ENCODE measurements at places on chromosomes 5 and 9.

DNA sequence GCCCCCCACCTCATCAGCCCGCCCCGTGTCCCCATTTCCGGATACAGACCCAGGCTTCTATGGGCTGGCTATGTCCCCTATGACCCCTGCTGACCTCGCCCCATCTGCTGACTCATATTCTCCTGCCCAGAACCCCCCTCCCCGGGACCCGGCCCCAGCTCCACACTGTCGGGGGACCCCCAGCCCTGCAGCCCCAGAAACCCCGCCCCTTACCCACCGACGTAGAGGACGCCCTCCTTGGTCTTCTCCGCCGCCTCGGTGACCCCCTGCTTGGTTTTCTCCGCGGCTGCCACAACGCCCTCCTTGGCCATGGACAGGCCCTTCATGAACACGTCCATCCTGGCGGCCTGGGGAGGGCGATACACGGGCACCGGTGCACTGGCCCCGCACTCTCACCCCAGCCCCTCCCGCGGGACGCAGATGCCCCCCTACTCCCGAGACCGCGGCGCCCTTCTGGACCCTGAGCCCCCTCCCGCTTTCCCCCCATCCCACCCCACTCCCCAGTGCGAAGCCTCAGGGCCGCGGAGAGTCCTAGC, 949 bp downstream of the SNCB start:
- no peak for DNase-seq

GRCh38 chr5:38105231-38105570, 153.2 kb upstream of the EGFLAM start:
- DNase-seq: no peak

- DNase-seq: no peak
Observed at GRCh38 chr5:135835766-135836165, 1.3 kb downstream of the SLC25A48 start.

GRCh38 chr9:20373263-20373662, 249.0 kb downstream of the MLLT3 start:
- DNase-seq: no peak

DNA sequence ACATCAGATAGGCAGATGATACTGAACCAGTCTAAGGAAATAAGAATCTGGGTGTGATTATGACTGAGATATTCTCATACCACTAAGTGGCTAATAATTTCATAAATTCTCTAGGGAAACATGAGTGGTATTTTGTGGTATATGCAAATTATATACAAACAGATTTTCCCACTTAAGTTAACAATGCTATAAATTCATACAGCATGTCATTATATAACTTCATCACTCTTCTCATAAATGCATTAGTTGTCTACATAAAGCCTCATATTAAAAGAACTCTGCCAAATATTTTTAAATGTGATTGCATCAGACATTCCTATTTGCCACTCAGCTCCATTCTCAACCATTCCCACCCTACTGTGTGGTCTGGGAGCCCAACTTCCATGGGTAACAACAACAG, 226.5 kb downstream of the TLE1 start:
- DNase-seq: no peak

DNA sequence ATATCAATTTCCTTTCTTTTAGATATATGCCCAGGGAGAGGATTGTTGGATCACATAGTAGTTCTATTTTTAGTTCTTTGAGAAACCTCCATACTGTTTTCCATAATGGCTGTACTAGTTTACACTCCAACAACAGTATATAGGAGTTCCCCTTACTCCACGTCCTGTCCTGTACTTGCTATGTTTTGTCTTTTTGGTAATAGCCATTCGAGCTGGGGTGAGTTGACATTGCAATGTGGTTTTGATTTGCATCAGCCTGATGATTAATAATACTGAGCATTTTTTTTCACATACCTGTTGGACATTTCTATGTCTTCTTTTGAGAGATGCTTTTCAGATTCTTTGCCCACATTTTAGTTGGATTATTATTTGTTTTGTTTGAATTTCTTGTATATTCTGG, 445.9 kb downstream of the NTRK2 start:
- no peak for DNase-seq

DNA sequence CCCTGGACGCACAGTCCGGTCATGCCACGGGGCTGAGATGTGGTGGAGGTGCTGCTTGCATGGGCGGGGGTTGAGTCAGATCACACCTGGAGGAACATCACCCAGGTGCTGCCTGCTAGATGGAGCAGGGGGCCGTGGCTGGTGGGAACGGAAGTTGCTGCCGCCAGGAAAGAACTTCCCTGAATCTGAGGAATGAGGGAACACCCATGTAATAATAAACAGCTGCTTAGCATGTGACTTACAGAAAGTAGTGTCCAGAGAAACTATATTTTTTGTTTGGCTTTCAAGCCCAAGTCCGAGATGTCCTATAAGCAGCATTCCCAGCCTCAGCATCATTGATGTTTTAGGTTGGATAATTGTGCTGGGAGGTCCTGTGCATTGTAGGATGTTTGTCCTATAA, 27.1 kb upstream of the FAM240B start:
- DNase-seq: no peak

GRCh38 chr5:52831786-52832511, 44.2 kb downstream of the ITGA1 start:
- DNase-seq: no peak

- no peak for DNase-seq
Observed at GRCh38 chr5:66880401-66880800, 284.2 kb downstream of the MAST4 start.

DNA sequence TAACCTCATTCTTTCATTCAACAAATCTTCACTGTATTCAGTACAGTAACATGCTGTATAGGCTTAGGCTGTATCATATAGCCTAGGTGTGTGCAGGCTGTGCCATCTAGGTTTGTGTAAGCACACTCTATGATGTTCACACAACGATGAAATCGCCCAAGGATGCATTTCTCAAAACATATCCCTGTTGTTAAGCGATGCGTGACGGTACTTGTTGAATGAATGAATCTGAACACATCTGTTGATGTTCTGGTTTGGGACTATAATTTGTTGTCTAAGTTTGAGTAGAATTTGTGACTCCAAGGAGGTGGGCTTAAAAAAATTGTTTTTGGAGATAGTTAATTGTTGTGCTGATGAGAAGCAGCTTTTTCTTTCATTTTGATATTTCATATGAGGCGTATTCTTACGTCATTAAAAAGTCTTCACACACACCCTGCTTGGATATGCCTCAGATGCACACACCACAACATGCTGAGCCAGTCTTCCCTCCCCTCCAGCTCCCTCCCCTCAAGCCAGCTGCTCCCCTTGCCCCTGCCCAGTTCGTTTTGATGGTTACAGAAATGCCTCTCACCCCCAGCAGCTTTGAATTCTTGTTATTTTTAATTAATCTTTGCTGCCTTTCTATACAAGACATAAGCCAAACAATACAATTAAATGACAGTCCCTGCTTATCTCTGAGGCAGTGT, 5.5 kb upstream of the PSAT1 start:
- no peak for DNase-seq

DNA sequence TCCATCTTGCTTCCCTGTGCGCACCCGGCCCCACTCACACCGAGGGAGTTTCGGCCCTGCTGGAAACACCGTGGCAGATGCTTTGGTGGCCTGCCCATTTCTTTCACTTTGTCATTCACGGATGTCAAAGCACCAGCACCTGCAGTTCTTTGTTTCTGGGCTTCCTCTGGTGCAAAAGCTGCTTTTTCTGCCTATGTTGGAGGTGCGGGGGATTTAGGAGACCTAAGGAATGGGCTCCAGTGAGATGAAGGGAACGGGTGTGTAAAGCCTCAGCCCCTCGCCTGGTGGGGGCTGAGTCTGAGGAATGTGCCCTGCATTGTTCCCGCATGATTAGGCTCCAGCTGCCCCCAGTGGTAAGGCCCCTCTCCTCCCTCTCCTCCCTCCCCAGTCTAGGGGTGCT, 62.3 kb downstream of the THBS4 start:
- DNase-seq: no peak

- DNase-seq: no peak
Observed at GRCh38 chr9:10048994-10049393, 563.8 kb downstream of the PTPRD start.

DNA sequence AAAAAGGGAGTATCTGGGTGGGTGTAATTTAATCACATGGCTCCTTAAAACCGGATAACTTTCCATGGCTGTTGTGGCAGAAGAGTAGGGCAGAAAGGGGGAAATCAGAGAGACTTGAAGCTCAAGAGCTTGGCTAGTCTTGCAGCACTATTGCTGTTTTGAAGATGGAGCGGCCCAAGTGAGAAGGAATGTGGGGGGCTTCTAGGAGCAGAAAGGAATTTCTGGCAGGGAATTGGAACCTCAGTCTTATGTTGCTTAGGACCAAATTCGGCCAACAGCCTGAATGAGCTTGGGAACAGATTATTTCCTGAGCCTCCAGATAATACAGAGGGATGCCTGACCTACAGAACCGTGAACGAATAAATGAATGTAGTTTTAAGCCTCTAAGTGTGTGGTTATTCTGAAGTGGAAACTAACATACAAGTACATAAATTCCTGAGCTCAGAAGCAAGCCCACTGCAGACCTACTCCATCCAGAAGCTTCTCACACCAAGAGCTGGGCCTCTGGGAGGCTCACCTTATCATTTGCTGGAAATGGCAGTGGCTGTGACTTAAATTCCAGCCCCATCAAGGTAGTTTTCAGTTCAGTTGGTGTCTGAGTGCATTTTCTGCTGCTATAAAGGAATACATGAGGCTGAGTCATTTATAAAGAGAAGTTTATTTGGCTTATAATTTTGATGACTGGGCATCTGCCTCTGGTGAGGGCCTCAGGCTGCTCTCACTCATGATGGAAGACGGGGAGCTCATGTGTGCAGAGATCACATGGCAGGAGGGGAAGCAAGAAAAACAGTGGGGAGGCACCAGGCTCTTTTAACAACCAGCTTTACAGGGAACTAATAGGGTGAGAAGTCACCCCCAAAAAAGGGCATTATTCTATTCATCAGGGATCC, 15.3 kb upstream of the TMEM174 start:
- DNase-seq: no peak

GRCh38 chr9:132238026-132238972, 76.4 kb downstream of the NTNG2 start:
- DNase-seq: no peak

DNA sequence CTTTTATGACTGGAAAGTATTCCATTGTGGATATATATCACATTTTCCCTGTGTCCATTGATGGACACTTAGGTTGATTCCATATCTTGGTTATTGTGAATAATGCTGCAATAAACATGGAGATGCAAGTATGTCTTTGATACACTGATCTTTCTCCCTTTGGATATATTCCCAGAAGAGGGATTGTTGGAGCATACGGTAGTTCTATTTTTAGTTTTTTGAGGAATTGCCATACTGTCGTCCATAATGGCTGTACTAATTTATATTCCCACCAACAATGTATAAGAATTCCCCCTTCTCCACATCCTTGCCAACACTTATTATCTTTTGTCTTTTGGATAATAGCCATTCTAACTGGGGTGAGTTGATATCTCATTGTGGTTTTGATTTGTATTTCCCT, 54.9 kb upstream of the PITX1 start:
- no peak for DNase-seq

DNA sequence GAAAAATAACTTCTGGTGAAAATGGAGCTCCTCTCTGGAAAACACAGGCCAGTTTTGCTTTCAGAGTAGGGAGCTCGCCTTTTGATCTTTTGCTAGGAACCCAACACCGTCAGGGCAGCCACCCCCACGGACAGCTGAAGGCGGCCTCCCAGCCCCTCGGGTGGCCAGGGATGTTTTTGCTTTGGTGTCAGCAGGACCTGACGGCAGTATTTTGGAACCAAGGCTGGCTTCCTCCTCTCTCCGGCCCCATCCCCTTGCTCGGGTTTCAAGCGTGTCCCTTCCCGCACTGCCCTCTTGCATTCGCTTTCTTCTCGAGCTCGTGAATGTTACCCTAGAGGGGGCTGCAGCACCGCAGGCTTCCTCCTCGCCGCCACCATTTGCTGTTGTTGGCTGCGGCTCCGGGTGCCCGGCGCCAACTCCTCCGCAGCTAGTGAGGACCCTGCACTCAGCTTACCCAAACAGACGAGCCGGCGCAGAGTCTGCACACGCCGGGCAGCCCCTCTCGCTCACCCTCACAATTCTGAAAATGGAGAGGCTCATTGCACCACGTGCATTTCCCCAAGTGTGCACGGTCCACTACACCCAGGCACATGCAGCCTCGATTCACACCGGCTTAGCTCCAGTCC, 35.5 kb upstream of the ADAMTSL1 start:
- no peak for DNase-seq

DNA sequence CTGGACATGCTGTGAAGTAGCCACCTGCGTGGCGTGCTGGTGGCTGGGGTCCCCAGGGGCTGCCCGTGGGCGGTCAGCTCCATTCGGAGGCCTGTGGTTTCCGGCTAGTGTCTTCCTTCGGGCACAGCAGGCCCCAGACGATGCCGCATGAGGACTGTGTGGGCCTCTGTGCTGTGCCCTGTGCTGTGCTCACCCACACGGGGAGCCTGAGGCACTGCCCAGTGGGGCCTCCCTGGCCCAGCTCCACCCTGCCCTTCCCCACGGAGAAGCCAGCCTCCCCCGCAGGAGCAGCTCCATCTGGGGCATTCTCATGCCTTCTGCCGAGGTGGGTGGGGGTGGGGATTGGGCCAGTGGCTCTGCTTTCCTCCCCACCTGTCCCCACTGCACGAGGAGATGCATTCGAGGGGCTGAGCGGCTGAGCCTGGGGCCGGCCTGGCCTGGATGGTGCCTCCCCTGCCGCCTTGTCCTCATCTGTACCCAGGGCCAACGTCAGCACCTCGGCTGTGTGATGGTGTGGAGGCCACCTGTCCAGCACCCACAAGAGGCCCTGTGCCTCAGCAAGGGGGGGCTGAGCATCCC, 24.2 kb downstream of the RXRA start:
- DNase-seq: no peak

GRCh38 chr5:58717303-58718007, 134.6 kb downstream of the RAB3C start:
- peak; percentile 65 for DNase-seq

DNA sequence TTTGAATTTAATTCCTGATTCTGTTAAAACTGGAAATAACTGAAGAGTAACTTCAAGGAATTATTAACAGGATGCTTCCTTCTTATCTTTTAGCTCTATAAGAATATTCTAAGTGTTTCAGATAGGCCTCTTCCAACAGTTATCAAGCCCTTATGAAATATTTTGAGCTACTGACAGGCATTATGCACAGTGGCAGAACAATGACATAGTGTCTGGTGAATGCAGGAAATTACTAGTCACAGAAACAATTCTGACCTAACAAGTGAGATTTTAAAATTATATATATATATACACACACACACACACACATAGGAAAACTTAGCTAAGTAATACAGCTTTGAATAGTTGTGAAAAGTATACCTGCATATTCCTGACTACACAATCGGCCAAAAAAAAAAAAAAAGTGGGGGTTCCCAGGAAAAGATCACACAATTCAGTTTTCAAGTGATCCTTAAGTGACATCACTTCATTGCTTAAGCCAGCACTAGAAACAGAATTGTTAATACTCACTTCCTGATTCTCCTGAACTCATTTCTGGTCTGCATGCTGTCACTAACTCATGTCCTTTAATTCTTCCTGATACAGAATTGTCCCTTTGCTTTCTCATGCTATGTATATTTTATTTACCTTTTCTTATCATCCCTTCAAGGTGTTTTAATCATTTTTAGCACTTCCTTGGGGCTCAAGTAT, 77.3 kb downstream of the SLC25A46 start:
- no peak for DNase-seq

All from NCI-H748 treated with DMSO at 0.1 percent for 48 hours (cell line).